ENCODE measurements at places on chromosomes 5 and 9. TPM values are rescaled to one million over a fixed set of nuclear protein-coding genes. Genes with fewer than 3 reads are reported as not detected.

GRCh38 chr9:69585571-69585970 is 86.6 kb downstream of the APBA1 start:
- no peak for DNase-seq

DNA sequence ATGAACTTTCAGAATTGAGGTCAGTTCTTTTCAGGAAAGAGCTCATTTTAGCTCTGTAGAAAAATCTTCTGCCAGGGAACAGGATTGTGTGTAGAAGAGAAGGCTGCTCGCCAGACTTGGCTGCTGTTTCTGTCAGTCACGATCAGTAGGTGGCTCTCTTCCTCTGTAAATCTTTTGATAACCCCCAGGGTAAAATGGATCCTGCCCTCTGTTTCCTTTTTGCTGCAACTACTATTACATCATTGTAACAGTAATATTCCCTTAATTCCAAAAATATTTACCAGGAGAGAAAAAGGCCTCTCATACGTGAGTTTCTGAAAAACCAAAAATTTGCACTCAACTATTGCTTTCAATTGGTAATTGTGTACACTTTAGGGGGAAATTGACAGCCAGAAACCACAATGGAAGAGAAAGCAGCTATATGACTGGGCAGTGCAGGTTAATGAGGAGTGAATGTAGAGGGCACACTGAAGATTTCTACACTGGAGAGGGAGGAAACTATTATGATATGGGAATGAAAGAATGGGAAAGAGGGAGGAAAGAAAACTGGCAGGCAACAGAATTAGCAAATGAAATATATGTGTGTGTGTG is 12.3 kb downstream of the IFNA21 start:
- DNase-seq: no peak

DNA sequence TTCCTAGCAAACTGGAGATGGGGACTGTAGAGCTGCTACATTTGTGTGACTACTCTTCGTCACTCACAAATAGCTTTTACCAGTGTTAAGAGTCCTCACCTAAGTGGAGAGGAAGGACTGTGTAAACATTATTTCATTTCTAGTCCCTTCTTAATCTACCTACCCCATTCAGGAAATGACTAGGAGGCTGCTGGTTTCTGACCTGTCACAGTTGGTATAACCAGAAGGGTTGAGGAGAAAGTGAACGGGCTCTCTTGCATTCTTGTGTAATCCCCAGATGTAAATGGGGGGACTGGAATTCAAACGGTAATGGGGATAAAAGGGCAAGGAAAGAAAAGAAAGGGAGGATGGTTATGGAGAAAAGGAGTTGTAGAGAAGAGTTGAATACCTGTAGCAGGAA is 35.4 kb upstream of the BNIP1 start:
- DNase-seq: no peak

DNA sequence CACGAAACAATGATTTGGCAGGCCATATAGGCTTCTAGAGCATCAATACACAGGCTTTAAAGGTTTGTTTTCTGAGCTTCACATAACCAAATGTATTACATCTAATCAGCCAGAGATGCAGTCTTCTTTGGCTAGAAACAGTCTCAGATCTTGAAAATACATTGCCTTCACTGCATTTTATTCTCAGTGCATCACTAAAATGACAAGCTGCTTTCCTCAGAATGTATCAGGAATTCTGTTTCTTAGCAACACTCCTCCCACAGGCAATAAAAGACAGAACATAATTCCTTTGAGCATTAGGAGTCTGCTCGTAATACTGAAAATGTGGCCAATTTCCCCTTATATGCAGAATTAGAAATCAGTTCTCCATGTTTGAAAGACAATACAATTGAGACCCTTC is 36.9 kb downstream of the FEM1C start:
- no peak for DNase-seq

DNA sequence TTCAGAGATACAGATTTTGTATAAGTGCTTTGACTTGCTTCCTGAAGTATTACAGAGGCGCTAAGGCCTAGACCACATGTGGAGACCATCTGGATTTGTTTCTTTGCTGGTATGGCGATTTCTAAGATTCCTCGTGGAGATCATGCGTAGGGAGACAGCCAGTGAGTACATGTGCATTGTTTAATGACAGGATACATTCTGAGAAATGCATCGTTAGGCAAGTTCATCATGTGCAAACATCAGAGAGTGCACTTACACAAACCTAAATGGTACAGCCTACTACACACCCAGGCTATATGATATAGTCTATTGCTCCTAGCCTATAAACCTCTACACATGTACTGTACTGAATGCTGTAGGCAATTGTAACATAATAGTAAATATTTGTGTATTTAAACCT is 16.5 kb upstream of the CEP120 start:
- no peak for DNase-seq

DNA sequence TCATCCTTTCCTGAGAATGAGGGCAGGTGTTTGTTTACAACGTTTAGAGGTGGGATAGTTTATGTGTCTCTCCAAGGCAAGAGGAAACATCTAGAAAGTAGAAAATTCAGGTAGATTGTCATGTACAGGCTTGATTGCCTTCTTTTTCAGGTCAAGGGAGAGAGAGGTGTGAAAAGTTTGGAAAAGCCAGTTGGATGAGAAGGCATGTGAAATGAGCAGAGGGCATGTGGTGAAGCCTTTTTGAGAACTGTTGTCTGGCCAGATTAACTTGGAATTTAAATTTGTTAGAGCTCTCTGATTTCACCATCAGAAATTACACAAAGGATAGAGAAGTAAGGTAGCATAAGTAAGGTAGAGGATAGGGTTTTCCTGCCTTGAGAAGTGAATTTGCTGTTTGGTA is 74.6 kb downstream of the SNX24 start:
- no peak for DNase-seq

DNA sequence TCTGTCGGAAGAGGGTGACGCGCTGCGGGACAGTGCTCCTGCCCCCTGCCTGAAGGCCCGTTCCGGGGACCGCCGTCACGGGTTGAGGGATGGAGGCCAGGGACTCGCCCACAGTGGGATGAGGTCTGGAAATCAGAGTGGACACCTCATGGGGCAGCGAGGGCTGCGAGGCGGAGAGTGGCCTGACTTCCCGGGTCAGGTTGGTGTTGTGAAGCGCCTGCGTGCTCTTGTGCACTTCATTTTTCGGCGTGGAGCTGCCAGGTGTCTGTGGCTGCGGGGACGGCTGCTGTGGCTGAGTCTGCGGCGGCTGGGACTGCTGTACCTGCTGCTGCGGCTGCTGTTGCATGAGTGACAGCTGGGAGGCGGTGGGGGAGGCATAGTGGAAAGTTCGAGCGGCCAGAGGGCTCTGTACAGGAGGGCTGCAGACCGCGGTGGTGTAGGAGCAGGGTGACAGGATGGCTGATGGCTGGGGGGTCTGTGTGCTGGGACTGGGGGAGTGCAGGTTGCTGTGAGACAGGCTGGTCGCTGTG is 434.1 kb downstream of the HCN1 start:
- DNase-seq: no peak

- no peak for DNase-seq
Measured at GRCh38 chr5:40813698-40814281, 15.6 kb upstream of the PRKAA1 start.

DNA sequence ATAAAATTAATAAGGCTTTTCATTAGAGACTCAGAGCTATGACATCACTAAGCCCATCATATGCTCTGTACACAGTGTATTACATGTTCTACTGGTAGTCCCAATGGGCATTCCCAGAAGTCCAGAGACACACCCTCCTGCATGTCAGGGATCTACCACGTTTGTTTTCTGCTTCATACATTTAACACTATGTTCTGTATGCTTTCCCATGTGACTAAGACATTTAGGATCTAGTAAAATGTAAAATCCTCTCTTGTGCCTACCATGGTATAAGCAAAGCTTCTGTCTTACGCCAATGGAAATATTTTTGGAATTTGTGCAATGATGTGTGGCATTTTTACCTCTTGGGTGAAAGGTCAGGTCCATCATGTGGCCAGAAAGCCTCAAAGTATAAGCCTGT is 192.4 kb downstream of the ADAMTSL1 start:
- no peak for DNase-seq

GRCh38 chr5:83711982-83712601 is 8.6 kb downstream of the HAPLN1 start:
- no peak for DNase-seq

DNA sequence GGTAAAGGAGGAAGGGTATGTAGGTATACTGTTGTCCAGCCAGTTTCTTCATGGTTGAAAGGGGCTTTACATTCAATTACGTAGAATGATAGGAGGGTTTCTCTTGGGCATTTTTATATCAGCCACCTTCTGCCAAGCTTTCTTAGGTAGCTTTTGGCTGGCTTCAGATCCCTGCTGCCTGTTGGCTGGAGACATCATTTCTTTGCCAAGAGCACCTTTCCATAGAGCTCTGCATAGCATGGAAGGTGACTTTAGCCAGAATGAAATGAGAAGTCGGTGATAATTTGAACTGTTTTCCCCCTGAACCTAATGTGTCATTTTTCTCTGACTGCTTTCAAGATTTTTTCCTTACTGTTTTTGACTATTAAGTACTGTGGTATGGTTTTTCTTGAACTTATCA is 26.9 kb downstream of the TMEFF1 start:
- no peak for DNase-seq

KIF20A gene
- total RNA-seq: 1.7 TPM

SELENOP gene
- total RNA-seq: 230 TPM

KIF4B gene
- not detected for total RNA-seq

SLC4A9 gene
- total RNA-seq: not detected

TOR1B gene
- total RNA-seq: 8.8 TPM

GRCh38 chr9:34994900-34995669 is 5.5 kb downstream of the DNAJB5 start:
- DNase-seq: peak; percentile 67

TESK1 gene
- total RNA-seq: 35.3 TPM

- peak; percentile 95 for DNase-seq
Measured at GRCh38 chr5:59039296-59040023, 456.6 kb downstream of the RAB3C start.

DNA sequence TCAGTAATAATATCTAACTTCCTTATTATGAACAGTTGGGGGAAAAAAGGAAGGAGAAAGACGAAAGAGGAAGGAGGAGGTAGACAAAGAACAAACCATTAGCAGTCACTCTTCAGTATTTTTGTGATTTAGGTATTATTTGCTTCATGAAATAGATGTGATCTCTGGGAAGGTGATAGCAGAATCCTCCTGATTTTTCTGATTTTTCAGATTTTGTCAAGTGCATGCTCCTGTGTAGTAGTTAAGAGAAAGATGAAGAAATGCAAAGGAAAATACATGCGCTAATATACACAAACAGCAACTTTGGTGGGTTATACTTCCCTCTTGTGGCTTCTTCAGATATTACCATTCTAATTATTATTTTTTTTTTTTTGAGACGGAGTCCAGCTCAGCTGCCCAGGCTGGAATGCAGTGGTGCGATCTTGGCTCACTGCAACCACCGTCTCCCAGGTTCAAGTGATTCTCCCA is 31.6 kb downstream of the LMNB1 start:
- no peak for DNase-seq

GRCh38 chr5:90932052-90932699 is 373.6 kb downstream of the ADGRV1 start:
- peak; percentile 20 for DNase-seq

- no peak for DNase-seq
Measured at GRCh38 chr5:33316773-33317172, 124.0 kb upstream of the TARS1 start.

DNA sequence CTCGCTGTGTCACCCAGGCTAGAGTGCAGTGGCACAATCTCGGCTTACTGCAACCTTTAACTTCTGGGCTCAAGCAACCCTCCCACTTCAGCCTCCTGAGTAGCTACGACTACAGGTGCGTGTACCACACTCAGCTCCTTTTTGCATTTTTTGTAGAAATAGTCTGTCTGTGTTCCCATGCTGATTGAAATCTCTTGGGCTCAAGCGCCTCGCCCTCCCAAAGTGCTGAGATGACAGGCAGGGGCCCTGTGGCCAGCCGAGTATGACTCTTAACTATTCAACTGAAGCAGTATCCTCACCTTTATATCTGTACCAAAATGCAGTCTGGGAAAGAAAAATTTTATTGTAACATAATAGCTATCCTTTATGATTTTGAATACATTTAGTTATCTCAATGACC is 12.2 kb upstream of the NIM1K start:
- DNase-seq: no peak

ASTN2 gene
- total RNA-seq: 79.3 TPM

DNA sequence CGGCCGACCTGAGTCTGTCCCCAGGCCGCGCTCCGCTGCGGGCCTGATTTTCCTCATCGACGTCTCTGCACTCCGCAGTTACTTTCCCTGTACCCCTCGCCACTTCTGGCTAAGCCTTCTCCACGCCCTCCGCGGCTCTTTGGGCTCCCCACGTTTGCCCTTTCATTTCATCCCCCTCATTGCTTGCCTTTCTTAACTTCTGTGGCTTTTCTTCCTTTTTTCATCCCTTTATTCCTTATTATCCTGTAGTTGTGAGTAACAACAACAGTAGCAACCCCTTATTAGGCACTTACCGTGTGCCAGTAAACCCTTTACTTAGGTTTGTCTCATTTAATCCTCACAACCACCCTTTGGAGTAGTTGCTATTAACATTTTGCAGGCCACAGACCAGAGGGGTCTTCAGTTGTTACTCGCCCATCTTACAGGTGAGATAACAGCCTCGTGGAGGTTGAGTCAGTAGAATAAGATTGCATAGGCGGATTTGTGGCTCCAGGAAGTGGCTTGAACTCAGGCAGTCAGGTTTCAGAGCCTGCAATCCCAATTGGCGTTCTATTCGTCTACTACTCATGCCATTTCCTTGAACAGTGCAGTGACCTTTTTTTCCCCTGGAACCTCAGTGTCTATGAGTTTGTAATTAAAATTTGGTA is 724 bp downstream of the TCERG1 start:
- DNase-seq: no peak

C1QTNF3 gene
- 1.5 TPM for total RNA-seq

DNA sequence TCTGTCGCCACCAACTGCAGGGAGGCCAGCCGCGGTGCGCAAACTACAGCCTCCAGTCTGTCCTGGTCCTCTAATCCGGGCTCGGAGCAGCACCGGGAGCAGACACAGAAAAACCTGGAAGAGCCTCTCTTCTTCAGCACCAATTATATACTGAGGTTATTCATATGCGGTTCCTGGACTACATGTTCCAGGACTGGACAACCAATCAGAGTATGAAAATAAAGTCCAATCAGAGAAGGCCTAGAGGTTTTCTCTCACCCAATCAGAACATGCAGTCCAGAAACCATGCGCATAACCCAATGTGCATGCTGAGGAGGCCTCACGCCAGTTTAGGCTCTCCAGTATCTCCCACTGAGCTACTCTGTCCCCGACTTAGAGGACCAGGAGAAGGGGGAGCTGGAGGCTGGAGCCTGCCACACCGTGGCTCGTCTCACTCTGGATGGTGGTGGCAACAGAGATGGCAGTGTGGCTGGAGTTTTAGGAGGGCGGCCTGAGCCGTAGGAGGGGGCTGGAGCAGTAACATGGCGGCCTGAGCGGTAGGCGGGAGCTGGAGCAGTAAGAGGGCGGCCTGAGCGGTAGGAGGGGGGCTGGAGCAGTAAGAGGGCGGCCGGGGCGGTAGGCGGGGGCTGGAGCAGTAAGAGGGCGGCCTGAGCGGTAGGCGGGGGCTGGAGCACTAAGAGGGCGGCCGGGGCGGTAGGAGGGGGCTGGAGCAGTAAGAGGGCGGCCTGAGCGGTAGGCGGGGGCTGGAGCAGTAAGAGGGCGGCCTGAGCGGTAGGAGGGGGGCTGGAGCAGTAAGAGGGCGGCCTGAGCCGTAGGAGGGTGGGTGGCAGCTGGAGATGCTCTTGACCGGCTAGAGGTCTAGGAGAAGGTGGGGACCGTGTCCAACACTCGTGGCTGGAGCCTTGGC is 20.4 kb upstream of the TRIM52 start:
- DNase-seq: no peak

GRCh38 chr5:100647461-100648230 is 112.5 kb downstream of the FAM174A start:
- peak; percentile 76 for DNase-seq

RAD17 gene
- 19.1 TPM for total RNA-seq
